ENCODE measurements at places on chromosomes 3 and 15.

GRCh38 chr15:84797212-84797611 is 19.9 kb upstream of the ALPK3 start:
- DNase-seq: no peak

- DNase-seq: no peak
These were observed 140.6 kb upstream of the ABHD17C start for GRCh38 chr15:80554560-80554959.

GRCh38 chr15:74631935-74632560 is 16.4 kb downstream of the CLK3 start:
- DNase-seq: peak; percentile 70

DNA sequence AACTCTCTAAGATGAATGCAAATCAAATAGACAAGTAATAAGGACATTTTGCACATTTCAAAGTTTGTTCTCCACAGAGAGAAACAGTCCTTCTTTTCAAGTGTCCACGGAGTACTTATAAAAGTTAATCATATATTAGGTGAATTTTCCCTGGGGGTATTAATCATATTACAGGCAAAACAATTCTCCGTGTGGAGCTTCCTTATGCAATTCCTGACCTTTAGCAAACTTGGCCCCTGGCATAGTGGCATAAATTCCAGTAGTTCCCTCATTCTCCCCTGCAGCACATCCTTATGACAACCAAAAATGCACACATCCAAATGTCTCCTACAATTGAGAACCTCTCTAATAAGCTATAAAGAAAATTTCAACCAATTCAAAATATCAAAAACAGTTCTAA is 34.4 kb downstream of the FSIP1 start:
- DNase-seq: no peak

DNA sequence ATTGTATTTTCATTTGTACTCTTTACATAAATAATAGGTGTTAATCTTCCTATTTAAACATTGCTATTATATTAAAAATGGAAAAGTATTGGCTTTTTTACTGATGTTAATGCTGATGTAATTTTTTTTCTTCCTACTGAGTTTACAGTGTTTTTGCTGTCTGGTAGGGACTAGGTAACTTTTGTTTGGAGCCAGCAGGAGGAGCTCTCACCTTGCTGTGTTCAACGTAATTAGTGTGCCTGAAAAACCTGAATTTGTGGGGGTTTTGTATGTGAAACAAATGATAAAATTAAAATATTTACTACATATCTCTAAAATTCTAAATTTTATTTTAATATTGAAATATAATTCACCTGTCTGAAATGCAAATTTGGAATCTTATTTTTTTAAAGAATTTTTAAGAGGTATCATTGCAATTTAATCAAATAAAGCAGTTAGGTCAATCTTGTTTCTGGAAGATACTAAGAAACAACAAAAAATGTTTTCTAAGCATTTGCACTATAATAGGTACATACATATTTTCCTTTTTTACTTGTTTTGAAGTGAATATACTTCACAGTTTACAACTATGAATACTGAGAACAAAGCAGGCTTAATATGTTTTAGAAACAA is 48.8 kb downstream of the EPHA6 start:
- peak; percentile 70 for DNase-seq

DNA sequence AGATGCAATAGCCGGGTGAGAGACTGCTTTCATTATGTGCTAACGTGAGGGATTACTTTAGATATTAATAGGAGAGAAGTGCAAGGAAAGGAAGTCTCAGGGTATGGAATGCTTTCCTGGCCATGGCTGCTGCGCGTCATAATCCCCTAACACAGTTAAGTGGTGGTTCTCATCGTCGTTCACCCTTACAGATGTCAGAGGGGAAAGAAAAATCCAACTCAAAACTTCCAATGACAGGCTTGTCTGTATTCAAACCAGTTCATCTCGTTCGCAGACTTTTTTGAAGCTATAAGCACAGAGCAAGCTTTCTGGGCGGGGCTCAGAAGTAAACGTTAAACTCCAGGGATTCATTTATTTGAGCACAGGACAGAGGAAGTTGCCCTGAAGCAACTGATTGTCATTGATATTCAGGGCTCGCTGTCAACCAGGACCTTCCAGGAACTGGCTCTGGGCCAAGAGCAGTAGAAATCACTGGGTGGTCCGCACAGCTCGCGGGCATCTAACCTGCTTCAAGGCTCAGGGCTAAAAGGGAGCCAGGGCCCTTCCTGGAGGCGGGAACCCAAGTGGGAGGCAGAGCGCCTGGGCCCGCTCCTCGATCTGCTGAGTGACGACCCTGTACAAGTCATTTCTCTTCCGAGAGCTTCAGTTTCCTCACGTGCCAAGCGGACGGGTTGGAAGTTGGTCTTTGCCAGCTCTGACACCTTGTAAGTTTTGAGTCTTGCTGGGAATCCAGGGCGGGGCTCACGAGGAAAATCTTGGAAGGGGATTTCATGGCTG is 1.1 kb upstream of the LPP start:
- peak; percentile 51 for DNase-seq

- no peak for DNase-seq
These were observed 117.1 kb downstream of the MINAR1 start for GRCh38 chr15:79549196-79549595.

GRCh38 chr3:143590660-143591059 is 257.6 kb downstream of the SLC9A9 start:
- no peak for DNase-seq

GRCh38 chr3:4462369-4463040 is 4.6 kb downstream of the SUMF1 start:
- DNase-seq: no peak

DNA sequence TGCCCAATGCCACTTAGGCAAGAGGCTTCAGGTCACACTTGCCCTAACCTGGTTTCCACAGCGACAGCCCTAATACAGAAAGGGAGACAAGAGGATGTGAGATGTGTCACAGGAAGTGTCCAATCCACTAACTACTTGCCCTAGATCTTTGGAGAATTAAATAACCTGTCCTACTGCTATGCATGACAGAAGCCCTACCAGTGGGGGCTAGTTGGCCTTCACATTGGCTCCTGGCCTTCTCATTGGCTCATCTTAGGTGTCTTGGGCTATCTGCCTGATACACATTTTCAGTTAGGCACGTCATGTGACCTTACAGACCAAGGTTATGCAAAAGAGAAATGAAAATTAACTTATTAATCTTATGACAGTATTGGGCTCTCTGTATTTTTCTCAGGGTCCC is 449.9 kb downstream of the FHIT start:
- DNase-seq: no peak

DNA sequence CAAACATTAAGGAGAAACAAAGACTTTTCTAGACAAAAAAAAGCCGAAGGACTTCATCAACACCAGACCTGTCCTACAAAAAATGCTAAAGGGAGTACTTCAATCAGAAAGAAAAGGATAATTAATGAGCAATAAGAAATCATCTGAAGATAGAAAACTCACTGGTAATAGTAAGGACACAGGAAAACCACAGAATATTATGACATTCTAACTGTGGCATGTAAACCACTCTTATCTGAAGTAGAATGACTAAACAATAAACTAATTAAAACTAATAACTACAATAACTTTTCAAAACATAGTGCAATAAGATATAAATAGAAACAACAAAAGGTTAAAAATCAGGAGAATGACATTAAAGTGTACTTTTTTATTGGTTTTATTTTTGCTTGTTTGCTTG is 584.5 kb upstream of the CCDC54 start:
- no peak for DNase-seq
